ENCODE measurements at places on chromosomes 5 and 9.

DNA sequence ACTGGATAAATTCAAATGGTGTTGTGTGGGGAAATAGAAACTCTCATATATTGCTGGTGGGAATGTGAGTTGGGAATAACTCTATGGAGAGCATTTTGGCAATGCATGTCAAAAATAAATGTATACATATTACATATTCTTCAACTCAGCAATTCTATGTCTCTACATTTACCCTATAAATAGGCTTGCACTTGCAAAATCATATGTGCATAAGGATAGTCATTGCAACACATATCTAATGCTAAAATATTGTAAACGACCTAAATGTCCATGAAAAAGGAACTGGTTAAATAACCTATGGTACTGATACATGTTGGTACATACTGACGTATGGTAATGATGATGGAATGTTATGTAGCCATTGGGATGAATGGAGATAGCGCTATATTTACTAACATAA, 94.5 kb upstream of the CHD1 start:
- DNase-seq, result no peak

GRCh38 chr5:156687514-156687913, 162.6 kb upstream of the PPP1R2B start:
- DNase-seq, result no peak

GRCh38 chr5:132475497-132475882, 15.1 kb downstream of the IRF1 start:
- DNase-seq, result no peak

- DNase-seq, result no peak
Measured at GRCh38 chr9:134059661-134060395, 8.0 kb downstream of the BRD3 start.

GRCh38 chr9:22030101-22030598, 21.0 kb upstream of the CDKN2B start:
- no peak for DNase-seq

DNA sequence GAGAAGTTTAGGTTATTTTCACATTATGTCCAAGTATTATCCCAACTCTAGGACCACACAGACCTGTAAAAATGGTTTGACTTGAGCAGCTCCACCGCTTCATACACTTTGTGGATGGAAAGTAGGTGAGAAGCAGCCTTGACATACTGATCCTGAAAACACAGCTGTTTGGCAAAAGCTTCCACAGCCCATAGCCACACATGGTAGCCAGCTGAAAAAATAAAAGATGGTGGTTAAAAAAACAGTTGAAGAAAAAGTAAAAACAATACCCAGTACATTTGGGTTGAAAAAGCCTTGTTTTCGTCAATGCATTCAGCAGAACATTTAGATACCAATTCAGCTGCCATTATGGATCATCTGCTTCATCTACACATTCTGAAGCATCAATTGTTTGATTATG, 36.7 kb downstream of the GEMIN5 start:
- no peak for DNase-seq

DNA sequence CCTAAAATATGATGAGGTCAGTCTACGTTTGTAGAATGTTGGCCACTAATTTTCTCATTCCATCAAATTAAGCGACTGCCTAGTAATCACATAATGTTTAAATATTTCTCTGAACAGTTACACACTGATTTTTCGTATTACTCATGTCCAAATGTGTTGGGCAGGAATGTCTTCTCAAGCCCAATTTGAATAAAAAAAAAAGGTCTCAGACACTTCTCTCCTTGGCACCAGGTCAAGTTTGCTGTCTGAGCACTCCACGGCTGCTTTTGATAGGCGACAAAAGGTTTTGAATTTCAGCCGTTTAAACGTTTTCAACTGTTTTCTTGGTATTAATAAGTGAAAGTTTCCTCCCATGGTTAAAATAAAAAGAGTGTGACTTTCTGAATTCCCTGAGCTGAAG, 542.1 kb downstream of the IRX1 start:
- DNase-seq, result no peak

DNA sequence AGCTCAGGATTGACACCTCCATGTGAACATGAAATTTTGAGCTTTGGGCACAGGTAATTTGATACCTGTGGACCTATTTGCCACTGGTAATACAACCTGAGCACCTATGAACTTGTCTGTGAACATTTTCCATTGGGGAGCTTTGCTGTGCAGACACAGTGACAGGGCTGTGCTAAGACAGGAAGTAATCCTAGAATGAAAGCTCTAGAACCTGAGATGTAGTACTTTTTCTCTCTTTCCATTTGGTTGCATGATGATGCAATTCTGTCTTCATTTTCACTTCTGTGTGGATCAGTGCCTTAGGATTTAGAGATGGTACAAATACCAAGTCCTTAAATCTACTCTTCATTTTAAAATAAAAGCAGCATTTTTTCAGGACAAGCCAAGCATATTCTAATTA, 216.9 kb downstream of the NR3C1 start:
- no peak for DNase-seq

DNA sequence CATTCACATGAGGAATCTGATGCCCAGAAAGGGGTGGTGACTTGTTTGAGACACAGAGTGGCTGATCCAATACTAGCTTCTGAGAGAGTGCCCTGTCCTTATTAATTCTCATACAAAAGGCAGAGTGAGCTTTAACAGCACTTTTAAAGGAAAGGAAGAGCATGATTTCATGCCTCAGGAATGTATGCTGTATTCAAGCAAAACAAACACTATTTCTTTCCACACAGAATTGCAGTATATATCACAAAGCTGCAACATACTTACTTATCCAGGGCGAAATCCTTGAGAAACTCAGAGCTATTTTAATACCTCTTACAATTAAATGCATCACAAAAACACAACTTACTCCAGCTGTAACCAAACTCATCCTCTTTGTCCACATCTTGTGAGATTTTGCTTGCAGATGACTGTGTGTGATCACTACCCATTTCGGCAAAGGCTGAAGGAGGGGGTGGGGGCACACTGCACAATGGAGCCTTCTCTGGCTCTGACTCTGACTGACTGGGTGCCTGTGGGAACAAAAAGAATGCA, 139.8 kb downstream of the MPDZ start:
- no peak for DNase-seq

DNA sequence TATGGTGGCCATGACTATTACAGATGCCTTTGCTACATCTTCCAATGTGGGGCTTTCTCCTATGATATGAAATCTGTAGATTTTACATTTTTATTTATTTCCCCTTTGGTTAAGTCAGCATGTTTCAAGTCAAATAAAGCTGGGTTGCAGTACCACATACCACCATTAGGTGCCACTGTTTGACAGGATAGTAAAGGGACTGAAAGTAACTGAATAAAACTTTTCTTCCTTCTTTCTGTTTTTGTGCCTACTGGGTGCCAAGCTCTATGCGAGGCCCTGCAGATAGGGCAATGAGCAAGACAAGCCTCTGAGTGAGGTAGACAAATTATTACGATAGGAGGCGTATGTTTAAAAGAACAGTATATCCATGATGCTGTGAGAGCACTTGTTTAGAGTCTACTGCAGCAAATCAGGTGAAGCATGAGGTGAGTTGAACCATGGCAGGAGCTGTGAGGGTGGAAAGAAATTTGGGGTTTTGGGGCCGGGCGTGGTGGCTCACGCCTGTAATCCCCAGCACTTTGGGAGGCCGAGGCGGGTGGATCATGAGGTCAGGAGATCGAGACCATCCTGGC, 64.8 kb downstream of the GDNF start:
- DNase-seq, result no peak

GRCh38 chr9:109399258-109399767, 78.5 kb upstream of the EPB41L4B start:
- no peak for DNase-seq

DNA sequence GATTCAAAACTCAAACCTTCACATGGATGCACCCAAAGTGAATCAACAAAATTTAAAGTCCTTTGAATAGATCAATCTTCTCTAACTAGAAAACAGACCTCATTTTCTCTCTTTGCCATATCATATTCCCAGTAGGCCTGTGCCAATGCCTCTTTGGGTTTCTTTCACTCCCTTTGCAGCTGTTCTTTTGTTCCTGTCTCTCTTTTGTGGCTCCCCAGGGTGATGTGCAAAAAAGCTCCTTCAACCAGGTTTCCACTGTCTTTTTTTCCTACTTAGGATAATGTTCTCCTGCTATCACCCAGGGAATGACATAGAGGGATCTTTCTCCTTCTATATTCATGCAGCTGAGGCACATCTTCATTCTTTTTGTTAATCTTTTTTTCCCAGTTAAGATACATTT, 54.6 kb downstream of the MARCHF3 start:
- DNase-seq, result no peak

DNA sequence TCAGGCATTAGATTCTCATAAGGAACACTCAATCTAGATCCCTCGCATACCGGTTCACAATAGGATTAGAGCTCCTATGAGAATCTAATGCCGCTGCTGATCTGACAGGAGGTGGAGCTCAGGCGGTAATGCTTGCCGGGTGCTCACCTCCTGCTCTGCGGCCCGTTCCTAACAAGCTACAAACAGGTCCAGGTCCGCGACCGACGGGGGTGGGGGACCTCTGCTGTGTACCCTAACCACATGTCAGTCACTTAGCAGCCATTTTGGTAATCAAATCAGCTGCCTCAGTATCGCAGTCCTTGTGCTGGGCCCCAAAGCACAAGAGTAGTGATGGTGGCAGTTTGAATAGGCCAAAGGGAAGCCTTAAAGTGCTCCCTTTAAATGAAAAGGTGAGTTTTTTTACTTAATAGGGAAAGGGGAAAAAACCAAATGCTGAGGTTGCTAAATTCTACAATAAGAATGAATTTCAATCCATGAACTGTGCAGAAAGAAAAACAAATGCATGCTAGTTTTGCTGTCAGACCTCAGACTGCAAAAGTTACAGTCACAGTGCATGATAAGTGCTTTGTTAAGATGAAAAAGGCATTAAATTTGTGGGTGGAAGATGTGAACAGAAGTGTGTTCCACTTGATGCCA, 67.0 kb upstream of the TNPO1 start:
- DNase-seq, result no peak

GRCh38 chr9:88925481-88925880, 65.8 kb upstream of the S1PR3 start:
- no peak for DNase-seq

DNA sequence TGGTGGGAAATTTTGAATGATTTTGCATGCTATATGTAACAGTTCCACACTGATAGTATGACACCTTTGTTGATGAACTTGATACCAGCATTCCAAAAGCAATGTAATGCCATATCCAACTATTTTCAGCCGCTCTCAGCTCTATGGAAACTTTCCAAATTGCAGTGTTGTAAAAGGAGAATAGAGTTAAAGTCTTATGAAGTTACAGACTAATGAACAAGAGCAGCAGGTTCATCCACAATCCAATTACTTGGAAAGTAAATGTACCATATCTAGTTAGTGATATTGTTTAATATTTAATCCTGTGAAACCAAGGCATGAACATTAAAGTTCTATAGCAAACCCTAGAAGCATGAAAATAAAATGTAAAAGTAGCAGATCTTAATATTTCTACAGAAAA, 418.2 kb downstream of the TUSC1 start:
- DNase-seq, result no peak

DNA sequence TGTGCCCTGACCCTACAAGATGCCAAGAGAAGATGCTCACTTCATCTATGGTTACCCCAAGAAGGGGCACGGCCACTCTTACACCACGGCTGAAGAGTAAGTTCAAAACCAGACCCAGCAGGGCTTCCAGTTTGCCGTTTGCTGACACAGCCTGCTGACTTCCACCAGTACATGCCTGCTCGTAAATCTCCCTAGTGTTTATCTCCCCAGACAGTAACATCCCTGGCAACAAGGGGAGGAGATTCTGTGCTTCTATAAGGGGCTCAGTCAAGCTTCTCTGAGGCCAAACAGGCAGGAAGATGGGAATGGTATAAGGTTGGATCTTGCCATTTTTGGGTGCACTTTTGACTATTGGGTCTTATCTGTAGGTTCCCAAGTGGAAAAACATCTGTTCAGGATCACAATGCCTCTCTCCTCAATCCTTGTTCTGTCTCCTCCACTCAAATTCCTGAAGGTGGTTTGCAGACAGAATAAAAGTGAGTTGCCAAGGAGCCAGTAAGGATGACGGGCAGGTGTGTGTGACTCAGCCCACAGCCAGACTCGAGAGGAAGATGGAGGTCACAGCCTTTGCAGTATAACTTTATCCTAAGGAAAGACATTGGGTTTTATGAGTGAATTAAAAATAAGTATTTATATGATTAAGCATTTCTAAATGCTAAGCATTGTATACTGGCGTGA, 1.9 kb downstream of the MLANA start:
- no peak for DNase-seq

DNA sequence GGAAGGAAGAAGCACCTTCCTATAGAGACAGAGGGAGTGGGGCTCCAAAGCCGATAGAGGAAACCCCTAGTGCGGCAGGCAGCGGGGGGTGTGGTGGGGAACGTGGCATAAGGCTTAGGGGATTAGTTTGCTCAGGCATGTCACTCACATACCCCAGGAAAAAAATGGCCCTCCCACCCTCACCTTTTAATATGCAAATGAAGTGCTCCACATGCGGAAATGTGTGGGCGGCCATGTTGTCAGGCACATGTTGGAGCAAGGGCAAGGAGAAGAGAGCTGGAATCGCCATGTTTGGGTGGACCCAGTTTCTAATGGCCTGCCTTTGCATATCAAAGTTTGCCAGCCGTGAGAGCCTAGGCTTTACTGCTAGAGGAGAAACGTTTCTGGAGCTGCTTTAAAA, 758.8 kb downstream of the NR2F1-AS1 start:
- DNase-seq, result no peak

- DNase-seq, result no peak
Measured at GRCh38 chr5:140366589-140367255, 6.7 kb downstream of the SLC4A9 start.

DNA sequence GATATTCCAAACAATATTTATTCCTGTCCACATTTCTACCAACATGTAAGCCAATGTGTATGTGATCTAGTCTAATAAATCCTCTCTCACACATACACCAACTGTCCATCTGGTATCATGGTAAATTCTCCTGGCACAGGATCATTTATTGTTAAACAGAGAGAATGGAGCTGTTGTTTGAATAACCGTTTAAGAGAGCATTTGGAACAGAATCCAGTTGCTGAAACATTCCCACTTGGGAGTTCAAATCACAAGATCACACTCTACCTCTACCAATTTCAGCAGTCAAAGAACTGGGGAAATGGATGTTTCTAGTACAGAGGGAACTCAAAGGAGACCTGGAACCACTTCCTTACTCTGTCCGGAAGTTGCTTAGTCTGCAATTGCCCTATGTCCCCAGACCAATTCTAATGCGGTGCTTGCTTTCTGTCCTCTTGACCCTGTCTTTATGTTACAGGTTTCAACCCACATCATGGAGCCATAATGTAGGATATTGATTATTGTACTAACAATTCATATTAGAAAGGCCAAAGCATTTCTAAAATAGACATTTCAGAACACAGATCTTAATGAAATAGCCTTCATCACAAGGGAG, 488.4 kb downstream of the SEMA5A start:
- DNase-seq, result no peak

GRCh38 chr5:127666043-127666716, 17.3 kb downstream of the CTXN3 start:
- DNase-seq, result no peak

- no peak for DNase-seq
Measured at GRCh38 chr5:124741711-124742496, 4.5 kb downstream of the ZNF608 start.

- DNase-seq, result no peak
Measured at GRCh38 chr9:28661853-28662252, 1088.6 kb upstream of the C9orf72 start.

GRCh38 chr9:120742951-120743416, 28.7 kb upstream of the MEGF9 start:
- DNase-seq, result no peak

- no peak for DNase-seq
Measured at GRCh38 chr5:139898981-139899380, 103.4 kb downstream of the PSD2 start.

GRCh38 chr5:107127878-107128277, 542.9 kb downstream of the EFNA5 start:
- no peak for DNase-seq

GRCh38 chr5:156896546-156896945, 46.5 kb downstream of the PPP1R2B start:
- DNase-seq, result no peak
